Erythroblast (primary cell): ENCODE measurements at places on chromosomes 5 and 9.

DNA sequence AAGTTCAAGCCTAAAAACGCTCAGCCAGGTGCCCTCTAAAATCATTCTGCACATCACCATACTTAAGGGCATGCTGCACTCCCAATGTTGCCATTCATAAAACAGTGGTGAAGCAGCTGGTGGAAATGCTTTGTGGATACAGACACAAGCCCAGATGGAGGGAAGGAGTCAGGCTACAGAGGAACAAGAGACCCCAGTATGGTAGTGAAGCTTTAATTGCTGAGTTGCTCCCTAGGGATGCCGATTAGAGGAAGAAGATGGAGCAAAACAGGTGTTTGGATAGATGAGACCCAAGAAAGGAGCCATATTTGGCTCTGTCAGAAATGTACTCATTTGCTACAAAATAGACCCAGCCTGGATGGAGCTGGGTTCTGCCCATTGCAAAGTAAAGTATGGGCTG lies 230.5 kb downstream of the NSG2 start:
- no peak for DNase-seq

- peak; percentile 84 for DNase-seq
These were observed 26.3 kb upstream of the CDKN2AIPNL start for GRCh38 chr5:134437847-134438581.

DNA sequence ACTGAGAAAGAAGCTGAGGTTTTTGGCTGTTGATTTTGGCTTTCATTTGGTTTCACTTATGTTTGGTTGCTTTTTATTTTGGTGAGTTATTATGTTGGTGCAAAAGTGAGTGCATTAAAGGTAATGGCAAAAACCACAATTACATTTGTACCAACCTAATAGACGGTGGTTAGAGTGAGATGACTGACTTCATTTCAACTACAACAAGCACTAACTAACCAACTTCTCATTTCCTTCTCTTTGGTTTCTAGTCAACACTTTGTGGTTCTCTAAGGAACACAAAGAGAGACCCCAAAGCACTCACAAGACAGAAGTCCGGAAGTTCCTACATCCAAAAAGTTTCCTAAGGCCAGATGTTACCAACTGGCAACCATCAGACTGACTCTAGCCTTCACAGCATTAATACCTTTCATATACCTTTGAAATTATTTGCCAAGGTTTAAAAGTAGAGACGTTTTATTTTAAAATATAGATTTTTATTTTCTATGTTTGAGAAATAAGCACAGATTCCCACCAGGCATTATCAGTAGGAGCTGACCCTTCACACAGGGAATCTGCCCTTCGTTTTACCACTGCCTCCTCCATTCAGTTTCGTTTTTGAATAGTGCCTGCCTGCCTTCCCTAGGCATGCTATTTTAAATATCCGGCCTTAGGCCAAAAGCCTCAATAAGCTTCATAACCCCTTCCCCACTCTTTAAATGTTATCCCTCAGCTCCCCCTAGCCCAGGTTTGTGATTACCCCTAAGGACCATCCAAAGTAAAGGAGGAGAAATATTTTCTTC lies 301.1 kb upstream of the PTGER4 start:
- DNase-seq, result no peak

GRCh38 chr9:97911528-97911927 lies 10.8 kb downstream of the TRMO start:
- DNase-seq, result no peak

DNA sequence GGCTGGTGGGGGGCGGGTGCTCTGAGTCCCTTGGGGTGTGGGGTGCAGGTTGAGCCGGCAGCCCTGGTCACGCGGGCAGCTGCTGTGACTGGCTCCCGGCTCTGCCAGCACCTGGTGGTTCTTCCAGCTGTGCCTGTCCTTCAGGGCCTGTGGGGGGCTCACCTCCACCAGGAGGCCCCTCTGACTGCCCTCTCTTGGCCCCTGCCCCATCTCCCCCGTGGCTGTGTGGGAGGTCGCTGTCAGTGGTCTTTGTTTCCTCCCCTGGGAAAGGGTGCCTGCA lies 3.3 kb downstream of the RXRA start:
- DNase-seq, result no peak

DNA sequence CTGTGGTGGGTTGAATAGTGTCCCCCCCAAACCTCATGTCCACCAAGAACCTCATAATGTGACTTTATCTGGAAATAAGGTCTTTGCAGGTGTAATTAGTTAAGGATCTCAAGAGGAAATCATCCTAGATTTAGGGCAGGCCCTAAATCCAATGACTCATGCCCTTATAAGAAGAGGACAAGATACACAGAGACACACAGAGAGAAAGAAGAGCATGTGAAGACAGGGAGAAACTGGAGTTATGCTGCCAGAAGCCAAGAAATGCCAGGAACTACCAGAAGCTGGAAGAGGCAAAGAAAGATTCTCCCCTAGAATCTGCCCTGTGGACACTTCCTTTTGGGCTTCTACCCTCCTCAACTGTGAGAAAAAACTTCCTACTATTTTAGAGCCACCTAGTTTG lies 8.8 kb downstream of the FAM13B start:
- no peak for DNase-seq

GRCh38 chr5:54206580-54207229 lies 103.7 kb downstream of the ARL15 start:
- no peak for DNase-seq

DNA sequence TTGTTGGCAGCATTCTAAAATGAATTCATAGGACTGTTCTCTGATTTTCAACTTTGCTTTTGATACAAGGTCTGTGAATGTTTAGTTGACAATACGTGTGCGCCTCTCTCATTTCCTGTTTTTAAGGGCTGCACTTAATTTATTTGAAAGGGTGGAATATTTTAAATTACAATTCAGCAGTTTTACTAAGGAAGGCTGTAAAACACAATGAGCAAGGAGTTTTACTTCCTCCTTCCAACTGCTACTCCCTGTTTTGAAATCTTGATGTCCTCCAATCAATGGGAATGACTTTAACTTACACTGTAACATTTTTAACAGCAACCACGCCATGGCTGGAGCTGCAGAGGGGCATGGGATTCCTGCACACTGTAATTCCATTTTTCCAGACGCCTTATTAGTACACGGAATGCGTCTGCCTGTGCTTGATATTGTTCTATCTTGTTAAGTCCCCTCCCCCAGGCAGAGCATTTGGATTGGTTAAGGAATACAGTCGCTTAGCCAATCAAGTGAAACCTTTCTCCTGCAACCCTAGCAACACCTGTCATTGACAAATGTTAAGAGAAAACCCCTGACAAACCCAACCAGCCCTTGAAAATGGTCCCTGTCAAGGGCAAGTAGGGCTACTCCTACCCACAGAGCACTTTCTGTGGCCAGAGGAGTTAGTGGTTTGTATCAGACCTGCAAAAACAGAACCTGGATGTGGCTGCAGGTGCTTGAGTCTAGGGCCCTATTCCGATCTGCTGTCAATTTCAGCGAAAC lies 12.5 kb upstream of the ZSWIM6 start:
- DNase-seq, result no peak

DNA sequence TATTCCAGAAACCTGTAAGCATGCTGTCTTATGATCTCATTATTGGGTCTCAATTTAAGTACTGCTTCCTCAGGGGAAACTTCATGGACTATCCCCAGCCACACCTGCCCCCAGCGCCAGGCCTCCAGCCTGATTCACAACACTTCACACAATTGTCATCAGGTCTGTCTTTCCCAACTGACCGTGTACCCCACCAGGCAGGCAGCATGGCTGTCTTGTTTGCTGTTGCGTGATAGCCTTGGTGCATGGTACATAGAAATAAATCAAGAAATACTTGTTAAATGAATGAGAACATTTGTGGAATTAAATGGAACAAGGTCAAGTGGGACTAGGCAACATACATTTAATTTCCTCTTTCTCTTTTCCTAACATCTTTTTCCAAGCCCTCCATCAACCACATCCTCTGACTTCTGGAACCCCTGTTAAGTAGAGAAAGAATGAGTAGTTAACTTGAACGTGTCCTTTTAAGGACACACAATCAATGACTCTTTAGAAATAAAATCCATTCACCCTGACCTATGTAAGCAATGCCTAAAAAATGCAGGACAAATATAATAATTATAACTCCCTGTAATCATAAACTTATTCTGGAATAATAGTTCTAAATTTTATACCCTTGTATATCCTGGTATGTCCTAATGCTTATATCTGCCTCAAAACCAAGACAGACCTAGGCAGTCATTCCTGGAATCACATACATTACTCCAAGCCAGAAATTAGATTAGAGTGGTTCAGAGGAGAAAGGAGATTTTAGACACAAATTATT lies 17.2 kb upstream of the THG1L start:
- no peak for DNase-seq

GRCh38 chr9:17476401-17476800 lies 102.5 kb upstream of the SH3GL2 start:
- no peak for DNase-seq

DNA sequence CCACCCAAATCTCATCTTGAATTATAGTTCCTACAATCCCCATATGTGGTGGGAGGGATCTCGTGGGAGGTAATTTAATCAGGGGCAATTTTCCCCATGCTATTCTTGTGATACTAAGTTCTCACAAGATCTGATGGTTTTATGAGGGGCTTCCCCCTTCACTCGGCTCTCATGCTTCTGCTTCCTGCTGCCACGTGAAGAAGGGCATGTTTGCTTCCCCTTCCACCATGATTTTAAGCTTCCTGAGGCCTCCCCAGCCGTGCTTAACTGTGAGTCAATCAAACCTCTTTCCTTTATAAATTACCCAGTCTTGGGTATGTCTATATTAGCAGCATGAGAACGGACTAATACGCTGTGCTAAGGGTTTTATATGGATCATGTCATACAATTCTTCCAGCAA lies 72.3 kb downstream of the TLE4 start:
- no peak for DNase-seq

DNA sequence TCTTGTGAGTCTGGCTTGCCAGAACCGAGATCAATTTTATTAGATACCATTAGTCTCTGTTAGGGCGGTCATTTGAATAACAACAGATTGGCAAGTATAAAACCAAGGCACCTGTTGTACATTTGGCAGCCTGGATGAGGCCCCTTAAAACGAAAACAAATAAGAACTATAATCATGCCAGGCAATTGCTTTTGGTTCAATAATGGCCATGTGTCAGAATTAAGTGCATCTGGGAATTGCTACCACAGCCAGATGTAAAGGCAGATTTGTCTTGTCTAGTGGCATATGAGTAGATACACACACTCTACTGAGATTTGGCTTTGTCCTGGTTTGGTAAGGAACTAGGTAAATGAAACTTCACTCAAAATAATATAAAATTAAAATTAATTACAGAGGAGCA lies 1046.2 kb upstream of the DMAC1 start:
- no peak for DNase-seq

- DNase-seq, result no peak
These were observed 384.6 kb downstream of the SPOCK1 start for GRCh38 chr5:137114529-137114928.

- DNase-seq, result no peak
These were observed 230.2 kb upstream of the DAPK1 start for GRCh38 chr9:87267251-87268070.

DNA sequence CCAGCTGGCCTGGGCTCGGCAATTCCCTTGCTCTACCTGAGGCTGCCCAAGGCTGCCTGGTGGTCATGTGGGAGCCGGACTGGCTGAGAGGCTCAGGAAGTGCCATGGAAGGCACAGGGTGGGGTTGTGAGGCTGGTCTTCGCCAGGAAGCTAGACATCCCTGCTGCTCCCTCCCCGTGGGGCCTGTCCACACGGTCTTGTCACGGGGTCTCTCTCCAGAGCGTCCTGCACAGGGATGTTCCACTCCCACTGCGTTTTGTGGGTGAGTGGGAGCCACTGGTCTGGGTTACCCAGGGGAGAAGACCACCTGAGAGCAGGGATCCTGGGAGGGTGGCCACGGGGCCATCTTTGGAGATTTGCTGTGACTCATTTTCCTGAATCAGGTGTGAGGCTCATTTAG lies 11.6 kb downstream of the GADD45G start:
- DNase-seq, result no peak

DNA sequence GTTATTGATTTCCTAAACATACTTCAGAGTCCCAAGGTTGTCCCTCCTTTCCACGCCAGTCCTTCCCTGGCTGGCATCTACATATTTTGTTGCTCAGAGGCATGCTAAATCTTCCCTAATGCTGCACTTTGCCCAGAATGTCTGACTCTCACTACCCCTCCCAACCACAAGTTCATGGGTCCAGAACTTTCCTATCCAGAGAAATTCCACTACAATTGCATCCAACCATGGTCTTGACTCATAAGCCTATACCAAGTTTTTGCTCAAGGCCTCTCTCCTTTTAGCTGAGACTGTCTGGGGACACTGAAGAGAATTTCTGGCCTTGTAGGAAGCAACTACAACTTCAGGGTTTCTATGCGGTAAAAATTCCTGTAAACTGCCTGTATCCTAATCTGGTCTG lies 206.3 kb downstream of the BNC2 start:
- no peak for DNase-seq

- no peak for DNase-seq
These were observed 623.3 kb downstream of the HINT1 start for GRCh38 chr5:130541617-130542221.

DNA sequence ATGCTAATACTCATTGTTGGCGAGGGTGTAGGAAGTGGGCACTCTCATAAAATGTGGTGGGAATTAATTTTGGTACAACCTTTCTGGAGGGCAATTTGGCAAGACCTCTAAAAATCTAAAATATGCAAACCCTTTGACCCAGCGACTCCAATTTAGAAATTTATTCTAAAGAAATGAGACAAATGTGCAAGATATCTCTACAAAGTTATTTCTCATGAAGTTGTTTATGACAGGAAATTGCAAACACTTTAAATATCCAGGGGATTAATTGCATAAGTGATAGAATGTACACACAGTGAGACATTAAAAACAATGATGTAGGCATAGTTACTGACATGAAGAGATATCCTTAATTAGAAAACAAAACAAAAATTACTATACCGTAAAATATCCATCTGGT lies 246.3 kb upstream of the MAP3K1 start:
- no peak for DNase-seq

GRCh38 chr5:139079225-139079990 lies 118.8 kb downstream of the SIL1 start:
- no peak for DNase-seq

DNA sequence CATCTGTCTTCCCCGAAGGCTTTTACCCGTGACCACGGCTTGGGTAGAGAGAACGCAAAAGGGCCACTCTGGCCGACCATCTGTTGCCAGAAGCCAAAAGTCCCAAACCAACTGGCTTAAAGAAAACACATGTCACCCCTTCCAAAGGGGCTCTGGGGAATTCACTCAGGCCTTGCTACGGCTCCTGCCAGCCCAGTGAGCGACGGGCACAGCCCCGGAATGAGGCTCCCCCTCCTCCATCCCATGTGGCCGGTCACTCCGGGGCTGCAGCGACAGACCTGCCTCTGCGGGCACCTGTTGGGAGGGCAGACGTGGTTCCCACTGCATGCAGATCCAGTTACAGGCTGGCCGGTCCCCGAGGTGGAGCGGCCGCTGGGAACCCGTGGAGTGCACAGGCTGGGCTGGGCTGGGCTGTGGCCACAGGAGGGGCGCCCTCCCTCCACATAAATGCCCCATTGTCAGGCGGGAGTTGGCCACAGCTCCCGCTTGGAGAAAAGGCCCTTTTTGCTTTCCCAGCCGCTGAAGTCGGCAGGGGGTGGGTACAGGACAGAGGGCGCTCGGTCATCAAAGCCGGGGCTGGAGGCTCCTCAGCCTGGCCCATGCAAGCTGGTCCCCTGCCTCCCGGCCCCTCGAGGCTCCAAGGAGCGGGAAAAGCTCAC lies 19.9 kb downstream of the NOTCH1 start:
- DNase-seq, result no peak
